ENCODE measurements at places on chromosomes 2 and 18.

DNA sequence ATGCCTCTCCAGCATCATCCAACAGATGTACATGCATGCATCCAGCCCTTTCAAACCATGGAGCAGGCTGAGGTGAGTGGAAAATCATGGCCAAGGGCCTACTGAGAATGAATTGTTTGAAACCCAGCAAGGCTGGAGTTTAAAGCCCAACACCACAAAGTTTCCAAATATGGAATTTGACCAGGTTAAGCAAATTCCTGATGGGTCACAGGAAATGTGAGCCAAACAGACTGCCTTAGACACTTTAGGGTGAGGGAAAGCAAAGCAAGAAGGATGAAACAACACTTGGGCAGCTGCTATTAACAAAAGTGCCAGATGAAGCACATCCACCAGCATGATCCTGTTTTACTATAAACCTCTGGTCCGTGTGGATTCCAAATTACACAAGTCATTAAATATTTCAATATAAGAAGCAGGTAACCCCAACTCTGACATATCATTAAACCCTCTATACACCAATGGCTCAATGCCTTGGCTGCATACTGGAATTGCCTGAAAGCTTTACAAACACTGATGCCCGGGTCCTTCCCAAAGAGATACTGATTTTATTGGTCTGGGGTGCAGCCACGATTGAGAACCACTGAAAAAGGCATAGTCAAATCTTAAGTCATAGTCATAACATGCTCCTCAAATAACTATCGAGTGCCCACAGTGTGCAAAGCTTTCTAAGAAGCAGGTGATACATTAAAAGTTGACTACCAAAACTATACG, 9.1 kb downstream of the KLF7 start:
- no peak for DNase-seq

DNA sequence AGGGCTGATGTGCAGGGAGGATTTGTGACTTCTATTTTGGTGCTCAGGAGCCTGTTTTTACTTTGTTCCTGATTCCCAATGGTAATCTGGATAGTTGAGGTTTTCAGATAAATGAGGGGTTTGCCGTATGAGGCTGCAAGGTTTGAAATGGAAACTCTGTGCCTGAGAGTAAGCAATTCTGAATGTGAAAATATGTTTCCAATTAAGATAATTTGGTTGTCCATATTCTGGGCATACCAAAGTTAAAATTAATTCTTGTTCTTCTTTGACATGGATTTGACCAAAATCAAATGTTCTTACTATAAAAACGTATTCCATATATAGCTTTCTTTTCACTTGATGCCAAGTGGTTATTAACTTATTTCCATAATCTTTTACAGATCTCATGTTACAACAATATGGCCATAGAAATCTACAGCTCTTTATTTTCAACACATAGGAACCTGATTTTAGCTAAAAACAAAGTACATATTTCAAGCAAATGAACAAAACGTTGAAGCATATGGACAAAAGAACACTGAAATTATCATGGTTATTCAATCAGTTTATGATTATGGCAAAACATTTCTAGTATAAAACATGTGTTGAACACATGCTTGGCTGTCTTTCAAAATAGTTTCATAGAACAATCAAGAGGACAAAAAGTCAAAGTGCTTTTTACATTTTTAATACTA, 63.4 kb upstream of the ARHGAP28 start:
- DNase-seq, result no peak

DNA sequence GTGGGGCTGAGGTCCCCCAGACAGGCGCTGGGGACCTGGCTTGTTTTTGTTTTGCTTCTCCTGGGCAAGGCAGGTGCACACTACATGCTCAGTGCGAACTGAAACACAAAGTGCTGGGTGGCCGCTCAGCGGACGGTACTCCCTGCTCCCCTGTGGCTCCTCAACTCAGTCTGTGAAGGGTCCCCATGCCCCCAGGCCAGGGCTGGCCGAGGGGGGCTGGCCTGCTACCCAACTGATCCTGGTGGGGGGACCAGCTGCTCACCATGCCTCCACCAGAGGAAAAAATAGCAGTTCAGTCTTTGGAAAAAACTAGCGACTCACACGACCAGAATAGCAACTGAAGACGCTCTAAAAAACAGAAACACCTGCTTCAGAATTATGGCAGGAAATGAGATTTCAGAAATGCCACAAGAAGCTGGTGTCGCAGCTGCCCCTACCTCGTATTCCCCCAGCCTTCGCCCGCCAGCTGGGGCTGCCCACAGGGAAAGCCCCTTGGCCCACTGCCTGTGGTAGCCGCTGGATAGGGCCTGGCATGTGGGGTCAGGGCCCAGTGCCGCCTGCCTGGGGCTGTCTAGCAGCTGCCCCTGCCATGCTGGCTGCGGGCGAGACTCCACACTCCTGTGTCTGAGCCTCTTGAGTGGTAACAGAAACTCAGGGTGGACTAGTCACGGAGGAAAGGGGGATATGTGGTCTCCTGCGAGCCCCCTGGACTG, 43.7 kb downstream of the MEX3C start:
- no peak for DNase-seq

DNA sequence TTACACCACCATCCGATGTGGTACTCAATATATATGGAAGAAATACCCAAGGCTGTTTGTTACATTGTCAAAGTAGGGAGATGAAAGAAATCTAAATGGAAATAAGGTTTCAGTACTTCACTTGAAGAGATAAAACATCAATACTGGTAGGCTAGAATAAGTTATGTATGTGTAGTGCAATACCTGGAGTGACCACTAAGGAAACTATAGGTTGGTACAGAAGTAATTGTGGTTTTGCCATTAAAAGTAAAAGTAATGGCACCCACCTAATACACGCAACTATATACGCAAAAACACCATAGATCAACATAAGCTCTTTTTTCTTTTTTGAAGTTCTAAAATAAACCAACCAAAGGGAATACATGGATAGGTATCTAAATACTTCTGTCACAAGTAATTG, 143.2 kb upstream of the KYNU start:
- no peak for DNase-seq

- no peak for DNase-seq
Observed at GRCh38 chr2:17863539-17863938, 14.9 kb upstream of the KCNS3 start.

GRCh38 chr2:101185656-101186055, 34.5 kb upstream of the TBC1D8 start:
- no peak for DNase-seq

GRCh38 chr2:159637988-159638501, 21.7 kb upstream of the BAZ2B start:
- no peak for DNase-seq

DNA sequence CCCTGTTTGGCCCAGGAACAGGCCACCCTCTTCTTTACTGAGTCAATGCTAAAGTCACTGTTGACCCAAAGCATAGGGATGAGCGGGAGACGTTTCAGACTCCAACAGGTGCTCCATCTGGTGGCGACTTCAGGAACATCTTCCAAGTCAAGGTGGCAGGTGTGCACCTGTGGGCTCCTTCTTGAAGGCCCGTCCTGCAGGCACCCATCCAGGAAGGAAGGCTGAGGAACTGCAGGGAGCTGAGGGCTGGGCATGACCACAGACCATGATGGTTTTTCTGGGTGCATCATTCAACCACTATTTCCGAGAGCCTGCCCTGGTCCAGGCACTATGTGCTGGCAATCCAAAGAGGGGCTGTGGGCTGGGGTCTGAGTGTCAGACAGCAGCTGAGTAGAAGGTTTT, 142.8 kb downstream of the NDUFA10 start:
- DNase-seq, result no peak

- no peak for DNase-seq
Observed at GRCh38 chr2:78839259-78839658, 186.2 kb upstream of the REG3G start.

DNA sequence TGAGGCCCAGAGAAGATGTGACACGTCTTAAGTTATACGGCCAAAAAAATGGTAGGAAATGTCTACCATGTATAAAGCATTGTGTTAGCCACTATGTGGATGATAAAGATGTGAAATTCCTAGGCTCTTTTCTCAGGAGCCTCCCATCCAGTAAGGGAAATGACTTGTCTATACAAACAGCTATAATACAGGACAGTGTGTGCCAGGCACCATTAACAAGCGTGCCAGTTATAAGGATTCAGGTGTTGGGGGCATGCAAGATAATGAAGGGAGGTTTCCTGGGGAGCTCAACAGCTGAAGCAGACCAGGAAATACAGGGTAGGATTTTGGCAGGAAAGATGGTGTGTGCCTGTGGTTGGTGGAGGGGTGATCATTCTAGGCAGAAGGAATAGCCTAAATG, 37.6 kb downstream of the ALPK2 start:
- DNase-seq, result no peak

DNA sequence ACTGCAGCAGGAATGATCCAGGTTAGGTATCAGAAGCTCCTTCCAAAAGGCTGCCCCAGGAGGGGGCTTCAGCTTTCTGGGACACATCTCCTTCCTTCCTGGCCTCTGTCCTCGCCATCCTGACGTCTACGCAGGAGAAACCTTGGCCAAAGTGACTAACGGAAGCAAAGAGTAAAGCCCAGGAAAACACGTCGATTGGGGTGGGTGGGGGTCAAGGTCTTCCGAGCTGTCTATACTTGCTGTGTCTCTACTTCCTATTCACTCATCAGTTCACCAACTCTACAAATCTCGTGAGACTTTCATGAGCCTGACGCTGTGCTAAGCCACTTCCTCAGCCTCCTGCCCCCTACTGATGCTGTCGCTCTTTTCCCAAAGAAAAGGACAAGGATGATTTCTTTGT, 212.6 kb downstream of the TNS1 start:
- no peak for DNase-seq

DNA sequence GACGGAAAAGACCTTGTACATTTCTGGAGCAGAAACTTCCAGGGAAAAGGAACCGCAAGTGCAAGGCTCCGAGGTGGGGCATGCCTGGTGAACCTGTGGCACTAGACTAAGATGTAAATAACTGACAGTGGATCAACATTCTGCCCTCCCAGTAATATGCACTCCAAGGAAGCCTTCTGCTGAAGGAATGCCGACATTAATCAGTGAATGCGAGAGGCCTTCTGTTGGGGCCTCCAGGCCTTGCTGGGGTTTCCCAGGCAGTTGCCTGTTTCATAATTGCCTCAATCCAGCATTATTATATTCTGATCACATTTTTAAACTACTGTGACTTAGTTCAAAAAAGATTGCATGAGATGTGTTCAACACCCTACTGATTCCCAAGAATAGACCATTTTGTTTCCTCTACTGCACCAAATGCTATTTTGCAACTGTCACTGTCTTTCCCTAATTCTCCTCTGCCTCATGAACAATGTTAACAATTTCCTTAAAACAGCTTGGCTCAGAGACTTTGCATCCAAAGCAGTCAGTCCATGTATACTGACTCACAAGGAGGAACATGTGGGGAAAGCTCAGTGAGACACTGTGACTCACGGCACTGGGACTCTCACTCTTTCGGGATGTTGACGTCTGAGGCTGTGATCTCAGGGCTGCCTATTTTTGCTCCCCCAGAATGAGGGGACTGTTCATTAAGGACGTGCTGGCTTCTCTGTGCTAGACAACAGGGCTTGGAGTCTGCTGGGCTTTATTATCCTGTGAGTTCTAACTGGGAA, 10.5 kb upstream of the DSG2 start:
- no peak for DNase-seq

DNA sequence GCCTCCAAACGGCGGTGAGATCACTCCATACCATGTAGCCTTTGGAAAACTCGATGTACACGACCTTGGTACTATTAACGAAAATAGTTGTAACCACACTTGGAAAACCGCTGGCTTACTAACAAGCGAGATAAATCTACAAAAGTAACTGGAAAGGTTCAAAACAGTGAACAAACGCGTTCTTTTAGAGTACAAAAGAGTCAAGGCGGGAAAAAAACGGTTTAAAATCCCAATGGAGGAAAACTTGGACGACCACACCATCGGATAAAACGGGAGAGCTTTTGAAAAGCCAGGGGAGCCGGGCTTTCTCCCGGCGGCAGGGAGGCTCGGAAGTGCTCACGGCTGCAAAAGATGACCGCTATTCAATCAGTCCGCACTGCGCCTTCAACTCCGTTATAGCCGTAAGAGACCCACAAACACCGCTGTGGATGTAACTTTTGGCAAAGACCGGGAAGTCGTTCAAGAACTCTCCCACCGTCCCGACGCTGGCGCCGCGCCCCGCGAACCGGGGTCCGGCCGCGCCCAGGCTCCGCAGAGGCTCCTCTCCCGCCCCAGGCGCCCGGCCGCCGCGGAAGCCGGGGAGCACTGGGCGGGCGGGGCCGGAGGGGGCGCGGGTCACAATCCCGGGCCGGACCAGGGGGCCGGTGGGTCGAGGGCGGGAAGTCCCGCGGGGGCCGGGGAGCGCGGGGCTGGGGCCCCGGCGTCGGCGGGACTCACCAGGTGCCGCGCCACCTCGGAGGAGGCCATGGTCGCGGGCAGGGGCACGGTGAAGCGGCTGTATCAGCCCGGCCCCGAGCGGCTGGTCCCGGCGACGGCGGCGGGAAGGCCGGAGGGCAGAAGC, 465 bp downstream of the SEPTIN10 start:
- no peak for DNase-seq
